CD4-positive, alpha-beta T cell treated with Interleukin-4 for 1 hour (primary cell): ENCODE measurements at places on chromosomes 4 and X.
A peak's percentile ranks its signal among the peaks of the same experiment; 100 is the strongest.

DNA sequence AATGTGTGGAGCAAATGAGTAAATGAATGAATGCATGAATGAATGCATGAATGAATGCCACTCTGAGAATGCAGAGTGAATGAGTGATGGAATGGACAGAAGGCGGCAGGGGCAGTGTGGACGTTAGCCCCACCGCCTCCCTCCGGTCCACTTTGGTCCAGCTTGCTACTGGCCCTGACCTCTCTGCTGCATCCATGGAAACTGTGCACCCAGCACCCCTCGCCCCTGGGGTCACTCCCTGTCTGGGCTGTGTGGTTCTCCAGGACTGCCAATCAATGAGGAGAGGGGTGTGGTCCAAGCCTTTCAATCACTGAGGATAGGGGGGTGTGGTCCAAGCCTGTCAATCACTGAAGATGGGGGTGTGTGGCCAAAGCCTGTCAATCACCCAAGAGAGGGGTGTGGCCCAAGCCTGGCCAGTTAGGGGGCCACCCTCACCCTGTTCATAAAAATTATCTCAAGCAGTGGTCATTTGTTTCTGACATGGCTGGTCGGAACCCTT lies 39.2 kb upstream of the ASMTL start:
- DNase-seq, result peak; percentile 75

DNA sequence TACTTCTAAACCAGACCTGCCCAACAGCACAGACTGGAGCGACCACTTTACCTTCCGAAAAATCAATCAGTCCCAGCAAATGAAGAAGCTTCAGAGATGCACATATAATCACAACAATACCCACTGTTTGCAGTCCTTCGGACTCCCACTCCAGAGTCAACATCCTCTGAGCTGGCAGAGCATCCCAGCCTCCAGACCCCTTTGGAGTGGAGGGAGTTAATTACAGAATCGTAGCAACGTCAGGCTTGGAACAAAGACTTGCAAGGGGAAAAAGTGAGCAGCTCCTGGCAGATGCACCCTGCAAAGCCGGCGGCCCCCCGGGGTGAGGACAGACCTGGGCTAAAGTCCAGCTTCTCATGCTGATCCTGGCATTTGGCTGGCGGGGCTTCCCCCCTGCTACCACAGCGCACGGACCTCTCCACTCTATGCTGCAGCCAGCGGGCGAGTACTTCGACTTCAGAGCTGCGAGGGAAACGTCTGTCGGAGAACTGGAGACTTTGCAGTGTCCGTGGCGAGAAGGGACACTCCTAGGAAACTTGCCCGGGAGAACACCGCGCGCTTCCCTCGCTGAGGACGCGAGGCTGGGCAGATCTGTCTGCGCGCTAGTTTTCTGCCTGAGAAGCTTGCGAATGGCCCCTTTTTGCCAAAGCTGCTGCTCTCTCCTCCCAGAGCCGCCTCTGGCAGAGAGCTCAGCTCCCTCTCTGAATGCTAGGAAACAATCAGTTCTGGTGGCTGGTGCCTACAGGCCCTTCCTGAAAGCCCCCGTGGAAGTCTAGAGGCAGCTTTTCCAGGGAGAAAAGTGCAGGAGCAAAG lies 283.7 kb downstream of the PACRGL start:
- no peak for DNase-seq

DNA sequence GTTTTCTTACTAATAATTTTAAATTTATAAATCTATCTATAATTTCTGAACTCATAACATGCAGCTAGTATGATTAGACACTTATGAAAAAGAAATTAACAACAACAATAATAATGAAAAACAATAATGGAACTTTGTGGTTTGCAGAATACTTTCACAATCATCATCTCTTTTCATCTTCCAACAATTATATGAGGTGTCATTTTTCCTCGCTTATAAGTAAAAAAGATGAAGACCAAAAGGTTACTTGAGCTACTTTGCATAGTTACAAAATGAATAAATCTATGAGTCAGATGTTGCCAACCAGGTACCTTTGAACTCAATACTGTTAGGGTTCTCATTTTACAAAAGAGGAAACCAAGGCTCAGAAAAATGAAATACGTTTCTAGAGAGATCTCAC lies 98.5 kb upstream of the ELOVL6 start:
- DNase-seq, result no peak

GRCh38 chr4:82957045-82957444 lies 53.6 kb downstream of the LIN54 start:
- no peak for DNase-seq

- DNase-seq, result no peak
These were observed 63.5 kb downstream of the MAD2L1 start for GRCh38 chr4:120003193-120003592.

DNA sequence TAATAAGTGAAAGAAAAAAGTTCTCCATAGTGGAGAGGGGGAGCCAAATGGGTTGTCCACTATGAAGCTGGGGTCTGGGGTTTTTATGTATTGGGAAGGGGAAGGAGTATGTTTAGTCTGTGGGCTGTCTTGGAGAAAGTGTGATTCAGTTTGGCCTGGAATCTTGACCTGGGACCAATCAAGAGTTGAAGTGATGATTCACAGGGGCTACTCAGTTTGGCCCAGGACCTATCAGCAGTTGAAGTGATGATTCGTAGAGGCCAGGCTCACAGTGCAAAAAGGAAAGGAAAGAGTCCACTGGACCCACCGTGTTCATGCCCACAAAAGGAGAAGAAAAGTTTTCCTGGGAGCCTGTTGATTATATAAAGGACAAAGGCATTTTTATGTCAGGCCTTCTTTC lies 47.3 kb upstream of the RAB9B start:
- DNase-seq, result no peak

GRCh38 chr4:73650250-73650649 lies 30.0 kb upstream of the RASSF6 start:
- DNase-seq, result no peak

- DNase-seq, result no peak
These were observed 106.8 kb downstream of the FSTL5 start for GRCh38 chr4:162056990-162057389.

- no peak for DNase-seq
These were observed 51.2 kb downstream of the ZNF827 start for GRCh38 chr4:145887241-145887991.

- no peak for DNase-seq
These were observed 72.6 kb upstream of the PTPN13 start for GRCh38 chr4:86521373-86521969.

- no peak for DNase-seq
These were observed 126.7 kb upstream of the TSPAN5 start for GRCh38 chr4:98784947-98785706.

DNA sequence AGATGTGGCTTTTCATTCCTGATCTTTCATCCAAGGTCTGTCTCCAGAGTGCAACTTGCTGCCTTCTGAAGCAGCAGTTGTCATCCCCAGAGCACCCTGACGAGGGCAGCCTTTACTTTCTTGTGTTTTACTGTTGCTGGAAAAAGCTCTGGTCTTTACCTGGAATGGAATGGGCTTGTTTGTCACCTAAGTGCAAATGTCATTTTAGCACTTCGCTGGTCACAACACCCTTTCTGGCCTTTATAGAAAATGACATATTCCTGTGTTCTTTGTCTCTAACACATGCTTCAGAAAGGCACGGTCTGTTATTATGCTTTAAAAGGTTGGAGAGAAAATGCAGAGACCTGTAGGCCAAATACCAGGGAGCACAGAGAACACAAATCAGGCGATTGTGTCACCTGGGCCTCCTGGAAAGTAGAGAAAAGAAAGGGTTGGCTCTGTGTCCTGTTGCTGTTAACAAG lies 332.7 kb upstream of the IGFBP7 start:
- DNase-seq, result no peak
